SK-N-DZ (cell line): ENCODE measurements at places on chromosomes 13 and 19.

DNA sequence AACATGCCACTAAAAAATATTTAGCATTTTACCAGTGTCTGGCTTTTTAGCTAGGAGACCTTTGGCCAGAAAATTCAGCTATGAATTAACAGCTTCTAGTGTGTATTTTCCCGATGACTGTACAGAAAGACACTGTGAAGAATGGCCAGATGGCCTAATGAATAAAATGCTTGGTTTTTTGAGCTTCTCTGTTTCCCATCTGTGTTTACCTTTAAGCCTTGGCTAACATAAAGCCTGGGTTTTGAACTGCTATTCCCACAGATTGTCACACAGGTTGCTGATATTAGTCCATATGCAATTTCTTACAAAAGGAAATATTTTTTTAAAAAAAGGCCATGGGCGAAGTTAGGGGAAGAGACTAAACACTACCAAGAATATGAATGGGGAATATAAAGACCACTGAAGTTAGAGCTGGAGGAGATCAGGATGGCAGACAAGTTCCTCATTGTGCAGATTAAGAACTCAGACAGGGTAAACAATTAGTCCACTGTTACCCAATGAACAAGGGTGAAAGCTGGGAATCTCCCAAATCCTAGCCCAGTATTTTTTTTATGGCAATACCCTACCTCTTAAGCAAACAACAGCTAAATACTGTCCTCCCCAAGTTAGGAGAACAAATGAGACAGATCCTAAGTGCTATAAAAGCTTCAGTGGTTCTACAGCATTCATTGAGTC is 95.1 kb downstream of the DCT start:
- no peak for DNase-seq

- no peak for DNase-seq
These were observed 7.1 kb downstream of the SMAD9 start for GRCh38 chr13:36912973-36913372.

- DNase-seq = peak; percentile 73
These were observed 13.1 kb downstream of the DDX39A start for GRCh38 chr19:14405758-14406644.

DNA sequence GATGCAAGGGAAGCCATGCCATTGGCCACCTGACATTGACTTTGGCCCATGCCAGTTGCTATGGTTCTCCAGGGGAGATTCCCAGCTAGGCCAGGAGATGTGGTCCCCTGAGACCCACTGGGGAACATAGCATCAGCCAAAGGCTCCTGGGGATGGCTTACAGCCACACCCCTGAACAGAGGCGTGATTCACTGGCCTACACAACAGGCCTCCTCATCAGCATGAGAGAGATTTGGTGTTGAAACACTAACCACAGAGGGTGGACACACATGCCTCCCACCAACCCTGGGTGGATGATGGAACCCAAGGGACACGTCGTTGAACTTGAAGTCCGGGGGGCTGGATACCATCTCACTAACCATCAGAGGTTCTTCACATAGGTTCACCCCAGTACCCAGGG is 14.4 kb downstream of the IQCN start:
- no peak for DNase-seq

DNA sequence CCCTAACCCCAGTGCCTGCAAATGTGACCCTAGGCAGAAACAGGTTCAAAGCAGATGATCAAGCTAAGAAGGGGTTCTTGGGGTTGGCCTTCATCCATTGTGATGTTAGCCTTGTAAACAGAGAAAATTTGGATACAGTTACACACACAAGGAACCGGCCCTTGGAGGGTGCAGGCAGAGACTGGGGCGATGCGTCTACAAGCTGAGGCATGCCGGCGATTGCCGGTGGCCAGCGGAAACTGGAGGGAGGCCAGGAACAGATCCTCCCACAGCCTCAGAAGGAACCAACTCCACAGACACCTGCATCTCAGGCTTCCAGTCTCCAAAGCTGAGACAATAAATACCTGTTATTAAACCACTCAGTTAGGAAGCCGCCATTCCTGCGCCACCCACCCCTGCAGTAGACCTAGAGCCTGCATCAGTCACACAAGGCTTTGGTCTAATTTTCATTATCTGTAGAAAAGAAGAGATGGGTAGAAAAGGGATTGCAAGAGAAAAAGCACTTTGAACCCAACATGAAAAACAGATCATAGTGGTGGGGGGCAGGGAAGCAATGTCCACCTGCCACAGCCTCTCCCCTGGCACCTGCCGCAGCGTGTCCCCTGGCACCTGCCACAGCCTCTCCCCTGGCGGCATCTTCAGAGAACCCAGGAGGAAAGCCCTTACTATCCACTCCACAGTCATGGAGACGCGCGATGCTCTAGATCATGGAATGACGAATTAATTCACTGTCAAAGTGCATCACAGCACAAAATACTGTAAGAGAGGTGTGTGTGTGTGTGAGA is 119.7 kb upstream of the SOX1 start:
- DNase-seq = no peak

GRCh38 chr13:65479692-65480091 is 1750.4 kb downstream of the PCDH9 start:
- no peak for DNase-seq

- no peak for DNase-seq
These were observed 3.0 kb downstream of the TTYH1 start for GRCh38 chr19:54418030-54418929.

DNA sequence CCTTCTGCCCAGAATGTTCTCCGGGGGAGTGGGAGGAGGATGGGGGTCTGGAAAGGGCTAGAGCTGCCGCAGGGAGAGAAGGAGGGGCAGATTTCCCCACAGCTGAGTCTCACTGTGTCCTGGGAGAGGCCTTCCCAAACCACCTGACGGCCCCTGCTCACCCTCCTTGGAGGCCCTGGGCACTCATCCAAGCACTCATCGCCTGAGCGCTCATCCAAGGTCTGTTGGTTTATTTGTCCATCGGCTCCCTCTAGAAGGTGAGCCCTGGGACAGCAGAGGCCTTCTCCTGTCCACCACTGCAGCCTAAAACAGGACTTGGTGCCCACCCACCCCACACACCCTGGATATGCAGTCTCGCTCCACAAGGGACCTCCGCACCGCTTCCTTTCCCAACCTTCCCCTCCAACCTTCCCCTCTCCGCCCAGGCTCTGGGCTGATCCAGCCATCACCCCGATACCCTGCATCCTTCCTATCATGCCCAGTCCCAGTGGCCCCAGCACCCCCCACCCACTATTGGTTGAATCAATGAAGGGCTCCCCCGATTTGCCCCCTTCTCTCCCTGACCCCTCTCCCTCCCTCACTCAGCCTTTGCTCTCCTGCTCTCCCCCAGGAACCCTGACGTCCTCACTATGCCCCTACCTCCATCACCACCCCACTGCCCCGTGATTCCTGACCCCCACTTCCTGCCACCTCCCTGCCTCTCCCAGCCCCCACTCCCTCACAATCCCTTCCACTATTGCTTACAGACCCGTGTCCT is 1.7 kb downstream of the UBXN6 start:
- no peak for DNase-seq

GRCh38 chr13:34474187-34474868 is 467.7 kb upstream of the NBEA start:
- DNase-seq = no peak

- no peak for DNase-seq
These were observed 168.6 kb downstream of the OXGR1 start for GRCh38 chr13:96825653-96826052.

DNA sequence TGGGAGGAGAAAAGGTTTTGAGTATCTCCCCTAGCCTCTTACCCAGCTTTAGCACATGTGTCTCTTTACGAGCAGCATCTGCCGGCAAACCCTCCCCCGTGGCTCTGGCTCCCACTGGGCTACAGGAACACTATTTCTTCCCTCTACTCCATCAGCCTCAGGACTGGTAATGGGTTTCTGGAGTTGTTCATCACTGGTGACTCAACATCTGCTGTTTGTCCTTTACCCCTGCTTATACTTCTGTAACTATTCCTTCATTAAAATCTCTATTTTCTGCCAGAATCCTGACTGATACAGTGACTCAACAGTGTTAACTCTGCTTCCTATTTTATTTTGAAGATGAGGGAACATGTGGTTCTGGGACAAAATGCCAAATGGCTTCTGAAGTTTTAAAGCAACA is 437.3 kb upstream of the HTR2A start:
- no peak for DNase-seq

GRCh38 chr13:82833923-82834322 is 1048.4 kb downstream of the SLITRK1 start:
- no peak for DNase-seq

GRCh38 chr13:24217601-24218281 is 57.2 kb downstream of the SPATA13 start:
- DNase-seq = no peak
